ENCODE measurements at places on chromosomes 5 and 9.
A peak's percentile ranks its signal among the peaks of the same experiment; 100 is the strongest.

DNA sequence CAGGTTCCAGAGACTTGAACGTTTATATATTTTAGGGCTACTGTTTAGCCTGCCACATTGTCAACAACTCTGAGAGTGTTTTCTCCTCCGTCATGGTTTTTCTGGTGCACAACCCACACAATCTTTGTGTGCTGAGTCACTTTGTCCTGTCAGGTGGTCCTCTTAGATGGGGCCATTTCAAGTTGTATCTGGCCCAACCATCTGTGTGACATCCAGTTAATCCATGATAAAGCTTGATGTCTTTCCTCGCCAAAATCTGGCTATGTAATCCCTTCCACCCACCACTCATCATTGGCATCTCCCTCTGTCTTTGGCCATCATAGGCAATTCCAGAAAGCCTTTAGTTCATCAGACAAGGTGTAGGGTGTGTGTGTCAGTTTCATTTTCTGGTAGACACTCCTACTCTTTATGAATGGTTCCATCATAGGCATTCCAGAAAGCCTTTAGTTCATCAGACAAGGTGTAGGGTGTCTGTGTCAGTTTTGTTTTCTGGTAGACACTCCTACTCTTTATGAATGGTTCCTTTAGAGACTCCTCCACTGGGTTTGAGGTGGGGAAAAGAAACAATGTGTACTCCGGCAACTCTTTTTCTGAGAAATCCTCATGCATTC, 282.0 kb upstream of the ACTBL2 start:
- DNase-seq, result no peak

DNA sequence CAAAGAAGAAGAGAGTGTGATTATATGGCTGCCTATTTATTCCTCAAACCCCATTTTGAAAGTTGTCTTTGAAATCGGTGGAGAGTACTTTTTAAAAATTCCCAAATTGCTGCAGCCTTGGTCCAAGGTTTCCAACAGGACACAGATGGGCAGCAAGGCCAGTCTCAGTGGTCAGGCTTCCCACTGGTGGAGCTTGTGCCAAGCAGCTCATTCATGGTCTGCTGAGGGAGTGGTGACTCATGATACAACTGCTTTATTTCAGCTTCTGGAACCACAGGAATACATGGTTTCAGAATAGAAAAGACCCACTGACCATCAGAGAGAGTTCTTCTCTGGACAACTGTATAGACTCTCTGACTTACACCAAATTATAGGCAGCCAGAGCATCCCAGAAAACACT, 673.1 kb upstream of the KLF4 start:
- no peak for DNase-seq

- DNase-seq, result no peak
Measured at GRCh38 chr9:121818016-121818661, 166.7 kb downstream of the DAB2IP start.

DNA sequence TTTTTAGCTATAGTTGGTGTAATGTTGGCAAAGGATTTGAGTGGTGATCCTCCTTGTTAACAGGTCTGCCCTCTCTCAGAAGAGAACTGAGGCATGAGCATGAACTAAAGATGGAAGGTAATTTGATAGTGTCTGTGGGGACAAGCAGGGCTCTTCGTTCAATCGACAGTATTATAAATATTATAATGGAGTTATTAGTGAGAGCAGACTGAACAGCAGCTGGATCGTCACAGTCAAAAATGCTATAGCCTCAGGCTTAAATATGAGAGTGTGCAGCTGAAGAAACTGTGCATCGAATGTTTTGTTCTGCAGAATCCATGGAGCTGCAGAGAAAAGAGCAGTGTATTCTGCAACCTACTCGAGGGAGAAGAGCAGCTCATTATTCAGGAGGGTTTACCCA, 757.3 kb downstream of the DNAH5 start:
- DNase-seq, result no peak

DNA sequence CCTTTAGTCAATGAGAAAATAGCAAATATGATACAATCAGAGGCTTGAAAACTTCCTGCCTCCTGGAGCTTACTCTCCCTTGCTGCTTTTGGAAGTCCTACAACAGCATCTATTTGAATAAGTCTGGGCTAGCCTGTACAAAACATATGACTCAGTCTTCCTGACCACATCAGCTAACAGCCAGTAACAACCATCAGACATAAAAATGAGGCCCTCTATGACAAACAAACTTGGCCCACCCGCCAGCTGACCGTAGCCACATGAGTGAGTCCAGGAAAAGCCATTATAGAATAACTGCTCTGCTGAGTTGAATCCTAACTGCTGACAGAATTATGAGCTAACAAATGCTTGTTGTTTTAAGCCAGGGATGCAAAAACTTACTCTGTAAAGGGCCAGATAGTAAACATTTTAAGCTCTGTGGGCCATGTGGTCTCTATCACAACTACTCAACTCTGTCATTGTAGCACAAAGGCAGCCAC, 347.6 kb downstream of the PTPRD start:
- DNase-seq, result no peak

DNA sequence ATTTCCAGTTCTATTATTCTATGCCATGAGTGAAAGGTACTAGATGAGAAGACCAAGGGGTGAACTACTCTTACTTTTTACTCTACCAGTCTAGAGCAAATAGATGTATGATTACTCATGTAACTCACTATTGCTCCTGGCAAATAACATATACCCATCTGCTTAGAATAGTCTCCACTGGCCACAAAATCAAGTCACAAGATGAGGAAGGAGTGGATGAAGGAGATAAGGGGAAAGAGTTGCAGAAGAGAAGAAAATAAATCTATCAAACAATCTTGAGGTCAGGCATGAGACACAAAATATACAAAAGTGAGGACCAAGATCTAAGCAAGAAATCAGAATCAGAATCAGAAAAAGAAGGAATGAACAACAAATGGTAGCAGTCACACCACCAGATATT, 13.7 kb upstream of the NR4A3 start:
- DNase-seq, result no peak

GRCh38 chr5:73433982-73434342, 14.6 kb downstream of the FOXD1 start:
- peak; percentile 93 for DNase-seq

- no peak for DNase-seq
Measured at GRCh38 chr5:115532517-115532916, 12.1 kb downstream of the FEM1C start.
